ENCODE measurements at places on chromosomes 3 and 15.
A peak's percentile ranks its signal among the peaks of the same experiment; 100 is the strongest.

- H3K4me1 ChIP-seq, result no peaks in the 10 kb centered on the region
- no peaks in the 10 kb centered on the region for H3K27me3 ChIP-seq
- no peaks in the 10 kb centered on the region for H3K36me3 ChIP-seq
- H3K27ac ChIP-seq, result no peak overlapping the region
Observed at GRCh38 chr15:63231206-63231605, 41.8 kb downstream of the RAB8B start.

- no peak overlapping the region for H3K4me3 ChIP-seq
- H3K4me1 ChIP-seq, result no peaks in the 10 kb centered on the region
- no peaks in the 10 kb centered on the region for H3K27me3 ChIP-seq
- no peaks in the 10 kb centered on the region for H3K36me3 ChIP-seq
Observed at GRCh38 chr15:29074045-29074444, 188.3 kb downstream of the APBA2 start.

GRCh38 chr3:170792471-170792870 is 77.5 kb downstream of the RPL22L1 start:
- no peak overlapping the region for H3K4me3 ChIP-seq
- no peak for DNase-seq
- H3K36me3 ChIP-seq, result no peaks in the 10 kb centered on the region

- no peaks in the 10 kb centered on the region for H3K36me3 ChIP-seq
- no peaks in the 10 kb centered on the region for H3K27me3 ChIP-seq
- H3K27ac ChIP-seq, result peak overlapping the region; percentile 95
- peak overlapping the region; percentile 84 for H3K4me3 ChIP-seq
Observed at GRCh38 chr3:159763602-159764489, 224.8 kb upstream of the IL12A start.

- H3K4me3 ChIP-seq, result no peak within 1 kb of the TSS
- H3K27me3 ChIP-seq, result no peaks in the 10 kb centered on the region
- no peak within 1 kb of the TSS for H3K27ac ChIP-seq
- no peaks in the 10 kb centered on the region for H3K36me3 ChIP-seq
- no peaks in the 10 kb centered on the region for H3K4me1 ChIP-seq
- DNase-seq, result no peak
Observed at GRCh38 chr3:124934577-124934976, at the start of gene MUC13. TSS of gene MUC13 (minus strand) at chr3:124934751. CDS start at chr3:124934712, 39 bp downstream.

DNA sequence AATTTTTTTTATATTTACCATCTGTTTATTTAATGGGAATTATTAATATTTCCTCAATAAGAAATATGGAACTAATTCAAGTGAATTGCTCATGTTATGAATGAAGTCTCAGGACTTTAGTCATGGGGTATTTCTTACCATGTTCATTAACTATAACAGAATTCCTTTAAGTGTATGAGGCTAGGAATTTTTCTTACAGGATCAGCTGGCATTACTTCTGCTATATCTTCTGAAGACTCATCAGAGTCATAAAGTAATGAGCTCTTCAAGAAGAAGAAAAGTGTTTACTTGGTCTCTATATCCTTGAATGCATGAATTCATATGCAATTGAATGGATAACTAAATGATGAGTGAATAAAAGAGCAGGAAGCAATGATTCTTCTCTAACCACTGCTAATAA is 486.8 kb upstream of the THBS1 start:
- H3K4me1 ChIP-seq, result no peaks in the 10 kb centered on the region
- H3K36me3 ChIP-seq, result no peaks in the 10 kb centered on the region
- no peak for DNase-seq
- H3K27me3 ChIP-seq, result no peaks in the 10 kb centered on the region
- H3K4me3 ChIP-seq, result no peak overlapping the region

GRCh38 chr3:32685543-32686185 is 676 bp downstream of the CNOT10 start:
- no peak for DNase-seq
- H3K4me3 ChIP-seq, result peak overlapping the region; percentile 78
- H3K4me1 ChIP-seq, result peaks cover 18% of the 10 kb centered on the region

GRCh38 chr3:25143356-25144025 is 284.6 kb upstream of the RARB start:
- H3K4me3 ChIP-seq, result no peak overlapping the region
- no peak for DNase-seq
- no peaks in the 10 kb centered on the region for H3K36me3 ChIP-seq

DNA sequence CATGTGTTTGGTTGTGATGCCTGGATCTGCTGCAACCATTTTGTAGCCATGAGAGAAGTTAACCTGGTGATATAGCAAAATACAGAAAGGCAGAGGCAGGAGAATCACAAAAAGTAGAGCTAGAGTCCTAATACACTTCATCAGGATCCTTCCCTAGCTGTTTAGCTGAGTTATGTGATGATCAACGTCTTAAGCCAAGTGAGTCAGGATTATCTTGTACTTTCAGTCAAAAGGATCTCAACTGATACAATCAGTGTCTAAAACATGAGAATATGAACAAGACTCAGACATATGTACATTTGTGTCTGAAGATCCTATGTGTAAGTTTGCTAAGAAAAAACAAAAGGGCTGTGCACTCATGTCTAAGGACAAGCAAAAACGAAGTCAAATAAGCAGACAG is 236.9 kb downstream of the NTRK3 start:
- H3K4me1 ChIP-seq, result no peaks in the 10 kb centered on the region
- DNase-seq, result no peak
- H3K36me3 ChIP-seq, result no peaks in the 10 kb centered on the region

GRCh38 chr3:131151-131888 is 65.2 kb upstream of the CHL1 start:
- peak overlapping the region; percentile 55 for H3K27ac ChIP-seq
- peak; percentile 22 for DNase-seq
- no peak overlapping the region for H3K4me3 ChIP-seq
- H3K27me3 ChIP-seq, result no peaks in the 10 kb centered on the region
- no peaks in the 10 kb centered on the region for H3K36me3 ChIP-seq

DNA sequence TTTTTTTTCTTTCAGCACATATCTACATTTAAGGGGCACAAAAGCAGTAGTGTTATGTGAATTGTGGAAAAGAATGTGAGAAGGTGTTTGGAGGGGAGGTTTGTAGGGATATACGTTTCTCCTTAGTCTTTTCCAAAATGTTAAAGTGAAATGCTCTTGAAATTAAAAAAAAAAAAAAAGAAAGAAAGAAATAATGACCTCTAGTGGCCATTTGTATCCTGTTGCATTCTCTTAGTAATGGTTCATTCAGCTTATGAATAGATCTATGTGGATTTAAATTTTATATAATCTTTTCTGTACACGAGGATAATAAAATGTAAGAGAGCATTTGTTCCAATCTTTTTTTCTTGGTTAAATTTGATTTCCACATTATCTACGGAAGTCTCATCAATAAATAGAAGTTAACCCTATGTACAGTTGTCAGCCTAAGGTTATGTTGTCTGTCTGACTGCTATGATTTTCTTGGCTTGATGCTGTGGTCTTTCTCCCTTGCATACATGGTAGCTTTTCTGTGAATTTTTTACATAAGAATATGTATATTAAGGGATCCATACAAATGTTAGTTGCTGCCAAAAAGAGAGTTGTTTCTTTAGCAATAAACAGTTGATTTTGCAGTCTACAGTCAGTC is 1.7 kb downstream of the P2RY13 start:
- H3K27ac ChIP-seq, result no peak overlapping the region
- H3K36me3 ChIP-seq, result no peaks in the 10 kb centered on the region
- H3K4me1 ChIP-seq, result no peaks in the 10 kb centered on the region
- peak overlapping the region; percentile 26 for H3K4me3 ChIP-seq
- DNase-seq, result no peak

DNA sequence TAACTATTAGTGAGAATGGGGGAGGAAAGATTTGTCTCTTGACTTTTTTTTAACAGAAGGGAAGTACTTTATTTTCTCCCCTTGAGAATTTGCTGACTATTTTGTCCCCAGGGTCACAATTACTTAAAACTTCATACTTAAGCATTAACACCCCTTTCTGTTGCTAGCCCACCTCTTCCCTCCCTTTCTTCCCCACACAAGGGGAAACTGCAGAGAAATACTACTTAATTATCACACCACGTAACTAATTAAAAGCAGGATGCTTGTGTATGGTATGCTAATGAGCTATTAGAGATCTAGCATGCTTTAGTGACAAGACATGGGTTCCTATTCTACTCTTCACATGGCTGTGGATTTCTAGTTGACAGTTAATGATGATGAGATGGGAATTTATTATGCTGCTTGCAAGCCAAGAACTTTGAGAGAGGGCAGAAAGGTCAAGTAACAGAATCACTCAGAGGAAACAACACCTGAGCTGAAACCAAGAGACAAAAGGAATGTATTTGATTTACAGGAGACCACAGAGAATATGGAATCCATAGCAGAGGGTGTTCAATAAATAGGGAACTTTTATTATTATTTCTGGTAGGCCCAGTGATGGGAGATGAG is 179.2 kb downstream of the LSAMP start:
- H3K4me1 ChIP-seq, result no peaks in the 10 kb centered on the region
- H3K4me3 ChIP-seq, result no peak overlapping the region
- H3K36me3 ChIP-seq, result no peaks in the 10 kb centered on the region
- H3K27me3 ChIP-seq, result no peaks in the 10 kb centered on the region

DNA sequence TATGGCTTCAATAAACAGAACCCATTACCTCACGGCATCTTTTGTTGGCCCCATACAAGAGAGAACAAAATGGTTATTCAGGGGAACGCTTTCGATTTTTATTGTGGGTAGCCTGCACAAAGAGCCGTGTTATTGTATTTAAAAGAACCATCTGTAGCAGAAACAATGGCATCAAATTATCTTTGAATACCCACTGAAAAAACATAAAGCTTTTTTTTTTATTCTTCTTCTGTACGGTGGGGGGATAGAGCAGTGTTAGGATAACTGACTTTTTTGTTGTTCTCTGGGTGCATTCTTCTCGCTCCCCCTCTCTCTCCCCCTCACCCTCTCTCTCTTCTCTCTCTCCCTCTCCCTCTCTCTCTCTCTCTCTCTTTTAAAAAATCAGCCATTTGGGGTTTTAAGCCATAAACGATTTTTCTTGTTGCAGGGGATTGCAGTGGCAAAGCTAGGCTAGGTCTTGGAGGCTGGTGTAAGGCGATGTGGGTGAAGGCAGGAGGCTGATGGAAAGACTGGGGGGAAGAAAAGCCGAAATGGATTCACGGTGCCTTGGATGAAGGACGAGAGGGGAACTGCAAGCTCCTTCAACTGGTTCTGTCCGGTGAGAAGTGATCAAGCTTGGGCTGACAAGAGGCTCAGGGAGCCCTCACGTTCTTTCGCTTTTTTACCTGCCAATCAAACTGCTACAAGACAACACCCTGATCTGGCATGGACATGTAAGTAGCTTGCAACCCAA is 12.4 kb upstream of the SOX2 start:
- peaks cover 20% of the 10 kb centered on the region for H3K4me1 ChIP-seq
- peaks cover 99% of the 10 kb centered on the region for H3K27me3 ChIP-seq
- H3K4me3 ChIP-seq, result no peak overlapping the region
- H3K36me3 ChIP-seq, result no peaks in the 10 kb centered on the region

GRCh38 chr15:67511606-67512005 is 9.3 kb upstream of the C15orf61 start:
- H3K27me3 ChIP-seq, result no peaks in the 10 kb centered on the region
- H3K36me3 ChIP-seq, result peaks cover 19% of the 10 kb centered on the region
- H3K4me3 ChIP-seq, result no peak overlapping the region

DNA sequence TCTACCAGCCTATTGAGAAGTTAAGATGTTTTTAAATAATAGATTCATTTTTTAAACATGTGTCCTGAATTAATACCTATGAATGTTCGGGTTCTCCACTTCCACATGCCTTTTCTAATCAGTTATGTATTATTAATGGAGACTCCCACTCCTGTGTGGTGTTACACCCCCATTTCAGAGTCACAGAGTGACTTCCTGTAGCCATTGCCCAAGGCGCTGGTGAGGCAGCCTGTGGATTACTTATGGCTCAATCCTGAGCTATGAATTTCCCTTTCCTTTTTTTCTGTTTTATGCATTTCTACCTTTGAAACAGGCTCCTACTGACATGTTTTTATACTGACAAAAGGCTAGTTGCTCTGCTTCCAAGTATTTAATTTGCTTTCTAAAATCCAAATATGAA is 162.3 kb downstream of the GABRG3 start:
- H3K27me3 ChIP-seq, result no peaks in the 10 kb centered on the region
- H3K4me1 ChIP-seq, result no peaks in the 10 kb centered on the region
- no peaks in the 10 kb centered on the region for H3K36me3 ChIP-seq
- no peak for DNase-seq
- H3K27ac ChIP-seq, result no peak overlapping the region

DNA sequence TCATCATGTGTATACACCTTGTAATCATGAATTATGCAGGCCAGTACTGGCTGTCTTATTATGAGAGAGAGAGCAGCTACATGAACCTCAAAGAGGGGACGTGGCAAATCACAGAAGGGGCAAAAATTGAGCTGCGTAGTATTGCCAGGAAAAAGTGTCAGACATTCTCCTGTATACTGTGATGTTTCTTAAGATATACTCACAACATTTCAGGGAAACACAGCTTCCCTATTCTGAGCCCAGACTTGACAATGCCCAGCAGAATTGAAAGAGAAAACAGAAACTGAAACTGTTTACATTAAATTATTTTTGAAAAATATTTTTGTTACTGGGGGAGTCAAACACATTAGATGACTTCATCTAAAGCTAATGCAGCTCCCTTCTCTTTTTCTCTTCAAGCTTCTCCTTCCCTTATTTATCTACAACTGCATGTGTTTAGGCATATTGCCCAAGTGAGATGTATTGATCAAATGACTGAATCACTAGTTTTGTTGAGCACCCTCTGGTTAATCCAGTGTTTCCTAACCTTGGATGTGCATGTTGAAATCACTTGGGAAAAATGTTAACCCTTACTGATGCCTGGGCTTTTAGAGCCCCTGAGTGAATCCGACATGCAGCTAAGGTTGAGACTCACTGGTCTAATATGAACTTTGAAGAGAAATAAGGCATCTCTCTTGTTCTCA is 39.5 kb downstream of the CADPS start:
- DNase-seq, result no peak
- no peak overlapping the region for H3K4me3 ChIP-seq
- no peaks in the 10 kb centered on the region for H3K36me3 ChIP-seq

DNA sequence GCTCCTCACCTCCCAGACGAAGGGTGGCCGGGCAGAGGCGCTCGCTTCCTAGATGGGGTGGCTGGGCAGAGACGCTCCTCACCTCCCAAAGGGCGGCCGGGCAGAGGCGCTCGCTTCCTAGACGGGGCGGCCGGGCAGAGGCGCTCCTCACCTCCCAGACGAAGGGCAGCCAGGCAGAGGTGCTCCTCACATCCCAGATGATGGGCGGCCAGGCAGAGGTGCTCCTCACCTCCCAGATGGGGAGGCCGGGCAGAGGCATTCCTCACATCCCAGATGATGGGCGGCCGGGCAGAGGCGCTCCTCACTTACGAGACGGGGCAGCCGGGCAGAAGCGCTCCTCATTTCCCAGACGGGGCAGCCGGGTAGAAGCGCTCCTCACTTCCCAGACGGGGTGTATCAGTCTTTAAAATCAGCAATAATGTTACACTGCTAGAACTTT is 19.4 kb upstream of the CCNL1 start:
- H3K4me1 ChIP-seq, result peaks cover 10% of the 10 kb centered on the region
- H3K4me3 ChIP-seq, result no peak overlapping the region
- no peak for DNase-seq
- no peaks in the 10 kb centered on the region for H3K27me3 ChIP-seq

DNA sequence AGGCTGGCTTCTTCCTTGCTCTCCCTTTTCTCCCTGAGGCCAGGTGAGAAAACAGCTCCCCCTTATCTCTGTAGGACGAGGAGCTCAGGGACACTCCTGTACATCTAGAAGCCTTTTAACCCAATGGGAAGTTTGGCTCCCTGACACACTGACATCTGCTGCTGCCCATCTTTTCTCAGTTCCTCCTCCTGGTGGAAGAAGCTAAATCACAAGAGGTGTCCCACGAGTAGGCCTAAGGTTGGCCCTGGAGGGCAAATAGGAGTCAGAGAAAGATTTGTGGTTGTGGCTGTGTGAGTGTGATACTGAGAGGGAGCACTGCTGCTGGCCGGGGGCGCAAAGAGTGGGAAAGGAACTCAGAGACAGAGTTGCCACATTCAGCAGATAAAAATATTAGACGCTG is 49.5 kb downstream of the ARHGAP31 start:
- H3K4me1 ChIP-seq, result peaks cover 47% of the 10 kb centered on the region
- no peaks in the 10 kb centered on the region for H3K27me3 ChIP-seq
- DNase-seq, result no peak
